ENCODE measurements at places on chromosomes 11 and 22.

DNA sequence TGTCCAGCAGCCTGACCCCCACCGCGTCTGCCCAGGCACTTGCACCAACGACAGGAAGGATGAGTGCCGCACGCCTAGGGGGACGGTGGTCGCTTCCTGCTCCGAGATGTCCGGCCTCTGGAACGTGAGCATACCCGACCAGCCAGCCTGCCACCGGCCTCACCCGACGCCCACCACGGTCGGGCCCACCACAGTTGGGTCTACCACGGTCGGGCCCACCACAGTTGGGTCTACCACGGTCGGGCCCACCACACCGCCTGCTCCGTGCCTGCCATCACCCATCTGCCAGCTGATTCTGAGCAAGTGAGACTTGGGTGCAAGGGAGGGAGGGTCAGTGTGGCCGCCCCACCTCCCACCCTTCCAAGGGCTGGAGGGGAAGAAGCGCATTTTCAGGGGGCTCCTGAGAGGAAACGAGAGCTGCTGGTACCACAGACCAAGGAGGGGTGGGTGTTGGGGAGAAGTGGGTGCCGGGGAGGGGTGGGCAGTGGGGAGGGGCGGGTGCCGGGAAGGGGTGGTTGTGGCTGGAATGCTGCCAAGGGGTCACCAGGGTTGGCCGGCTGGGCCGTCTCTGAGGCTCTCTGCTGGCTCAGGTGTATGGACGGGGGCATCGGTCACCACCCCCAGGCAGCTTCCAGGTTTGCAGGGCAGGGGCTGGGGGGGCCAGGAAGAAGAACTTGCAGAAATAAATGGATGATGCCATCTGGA lies 27.7 kb upstream of the MUC5B start:
- H3K27me3 ChIP-seq = no peaks in the 10 kb centered on the region
- H3K4me3 ChIP-seq = no peak overlapping the region
- no peak overlapping the region for H3K27ac ChIP-seq
- DNase-seq = no peak
- H3K36me3 ChIP-seq = no peaks in the 10 kb centered on the region

DNA sequence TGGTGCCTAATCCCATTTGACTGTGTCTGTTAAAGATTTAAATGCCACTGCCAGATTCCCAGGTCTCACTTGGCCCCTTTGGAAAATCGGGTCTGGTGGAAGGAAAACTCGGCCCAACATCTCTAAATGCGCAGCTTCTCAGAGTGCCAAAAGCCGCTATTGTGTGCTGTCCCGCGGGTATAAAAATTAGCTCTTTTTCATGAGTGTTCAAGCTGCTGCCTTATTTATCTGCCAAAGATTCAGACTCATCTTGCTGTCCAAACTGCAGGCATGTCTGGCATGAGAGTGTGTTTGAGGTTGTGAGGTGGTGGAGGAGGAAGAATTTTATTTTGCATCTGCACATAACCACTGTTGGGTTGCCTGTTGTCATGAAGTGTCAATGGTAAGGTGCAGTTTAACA lies 91.4 kb downstream of the NELL1 start:
- no peaks in the 10 kb centered on the region for H3K4me1 ChIP-seq
- no peaks in the 10 kb centered on the region for H3K27me3 ChIP-seq
- DNase-seq = no peak
- H3K36me3 ChIP-seq = no peaks in the 10 kb centered on the region

- no peak overlapping the region for H3K27ac ChIP-seq
- H3K27me3 ChIP-seq = no peaks in the 10 kb centered on the region
- no peak for DNase-seq
- H3K4me3 ChIP-seq = no peak overlapping the region
- no peaks in the 10 kb centered on the region for H3K4me1 ChIP-seq
- no peaks in the 10 kb centered on the region for H3K36me3 ChIP-seq
These were observed 424.6 kb downstream of the BUD13 start for GRCh38 chr11:116348226-116348625.

DNA sequence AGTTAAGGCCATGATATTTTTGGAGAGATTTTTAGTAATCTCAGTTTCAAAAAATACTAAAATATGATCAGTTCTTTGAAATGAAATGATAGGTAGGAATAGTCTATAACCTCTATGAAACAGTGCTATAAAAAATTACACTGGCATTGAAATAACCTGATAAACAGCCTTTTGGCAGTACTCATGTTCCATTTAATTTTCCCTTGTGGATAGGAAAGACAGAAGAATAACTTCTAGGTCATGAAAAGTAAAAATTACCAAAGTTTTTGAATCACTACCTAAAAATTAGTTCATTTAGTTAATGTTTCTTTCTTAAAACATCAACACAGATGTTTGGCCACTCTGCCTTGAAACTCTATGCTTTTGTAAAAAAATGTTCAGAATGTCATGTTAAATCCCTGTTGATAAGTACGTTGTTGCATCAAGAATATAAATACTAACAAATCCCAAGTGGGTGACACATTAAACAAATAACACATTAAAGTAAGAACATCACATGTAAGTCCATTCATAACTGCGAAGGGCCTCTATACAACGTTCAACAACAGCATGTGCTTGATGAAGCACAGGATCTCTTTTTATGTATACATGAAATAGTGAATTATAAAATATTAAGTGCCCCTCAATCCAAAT lies 290.2 kb downstream of the SWAP70 start:
- no peak overlapping the region for H3K4me3 ChIP-seq
- no peak for DNase-seq
- no peaks in the 10 kb centered on the region for H3K36me3 ChIP-seq
- no peaks in the 10 kb centered on the region for H3K4me1 ChIP-seq
- H3K27me3 ChIP-seq = no peaks in the 10 kb centered on the region
- no peak overlapping the region for H3K27ac ChIP-seq

DNA sequence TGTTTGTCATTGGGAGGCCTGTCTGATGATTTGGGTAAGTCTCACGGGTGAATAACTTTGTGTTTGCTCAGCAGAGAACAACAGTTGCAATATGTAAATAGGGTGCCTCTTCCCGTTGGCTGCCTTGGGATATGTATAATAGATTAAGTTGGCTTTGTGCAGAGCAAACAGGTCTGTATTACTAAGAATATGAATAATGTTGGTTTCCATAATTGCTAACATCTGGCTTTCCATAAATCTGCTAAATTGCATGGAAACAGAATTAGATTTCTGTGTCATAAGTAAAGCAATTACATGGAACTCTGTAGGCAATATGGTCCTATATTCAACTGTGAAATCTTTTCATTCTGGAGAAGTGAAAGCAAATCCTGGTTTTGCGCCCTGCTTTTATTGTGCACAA lies 636.0 kb upstream of the ANO5 start:
- no peak for DNase-seq
- H3K27ac ChIP-seq = no peak overlapping the region
- no peak overlapping the region for H3K4me3 ChIP-seq

GRCh38 chr11:86692317-86692716 lies 19.9 kb upstream of the ME3 start:
- DNase-seq = no peak
- no peak overlapping the region for H3K27ac ChIP-seq
- peaks cover 12% of the 10 kb centered on the region for H3K27me3 ChIP-seq
- H3K4me1 ChIP-seq = peaks cover 10% of the 10 kb centered on the region
- no peaks in the 10 kb centered on the region for H3K36me3 ChIP-seq
- no peak overlapping the region for H3K4me3 ChIP-seq

DNA sequence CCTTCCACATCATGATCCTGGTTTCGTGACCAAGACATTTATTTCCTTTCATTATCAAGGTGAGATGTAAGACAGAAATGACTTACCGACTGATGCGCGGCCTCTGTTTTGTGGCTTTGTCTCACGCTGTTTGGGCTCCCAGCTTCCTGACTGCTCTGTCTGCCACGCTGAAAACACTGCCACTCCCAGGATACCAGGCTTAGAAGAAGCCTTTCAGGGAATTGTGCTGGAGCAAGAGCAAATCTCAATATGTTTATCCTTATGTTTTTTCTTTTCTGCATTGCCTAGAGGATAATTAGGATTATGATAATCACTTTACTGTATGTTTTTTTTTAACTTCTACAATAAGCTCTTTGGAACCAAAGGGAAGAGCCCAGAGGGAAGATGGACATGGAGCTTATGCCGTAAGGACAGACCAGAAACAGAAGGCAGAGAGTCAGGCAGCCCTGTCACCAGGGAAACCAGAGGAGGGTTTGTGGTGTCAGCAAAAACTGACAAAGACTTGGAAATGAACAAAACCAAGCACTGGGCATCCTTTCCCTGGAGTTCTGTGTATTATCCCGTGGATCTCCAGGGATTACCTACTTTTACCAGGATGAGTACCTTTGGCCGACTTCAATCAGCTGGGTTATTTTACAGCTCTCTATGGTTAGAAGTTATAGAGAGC lies 68.2 kb upstream of the ISX start:
- no peak overlapping the region for H3K27ac ChIP-seq
- peaks cover 2% of the 10 kb centered on the region for H3K27me3 ChIP-seq
- no peak for DNase-seq
- H3K4me1 ChIP-seq = no peaks in the 10 kb centered on the region
- H3K36me3 ChIP-seq = no peaks in the 10 kb centered on the region
- H3K4me3 ChIP-seq = no peak overlapping the region

Data from activated CD4-positive, alpha-beta memory T cell treated with anti-CD3 and anti-CD28 coated beads, Interleukin-2, amount 10 ng/mL, durations not matched to agents 7 days and 5 days (primary cell).